ENCODE measurements at places on chromosomes 5 and 9.

DNA sequence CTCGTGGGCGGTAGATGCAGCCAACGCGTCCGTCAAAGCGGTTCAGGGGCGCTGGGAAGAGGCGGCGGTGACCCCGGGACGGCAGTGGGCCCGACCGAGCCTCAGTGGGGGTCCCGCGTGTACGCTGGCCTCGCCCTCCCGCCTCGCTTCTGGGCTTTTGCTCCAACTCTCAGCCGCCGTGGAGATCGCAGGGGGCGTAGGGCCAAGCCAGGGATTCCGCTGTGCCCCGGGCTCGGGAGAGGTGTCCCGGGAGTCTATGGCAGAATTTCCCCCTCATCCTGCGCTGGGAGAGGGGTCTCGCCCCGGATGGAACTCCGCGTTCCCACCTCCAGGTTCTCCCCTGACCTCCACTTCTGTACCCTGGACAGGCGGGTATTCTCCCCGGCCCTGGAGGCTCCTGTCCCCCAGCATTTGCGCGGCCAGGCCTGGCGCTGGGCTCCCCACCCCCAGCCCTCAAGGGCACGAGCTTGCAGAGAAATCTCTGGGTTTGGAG, 131.9 kb downstream of the MRPL36 start:
- DNase-seq, result no peak

GRCh38 chr9:113756476-113757192, 119.5 kb upstream of the ZNF618 start:
- no peak for DNase-seq

DNA sequence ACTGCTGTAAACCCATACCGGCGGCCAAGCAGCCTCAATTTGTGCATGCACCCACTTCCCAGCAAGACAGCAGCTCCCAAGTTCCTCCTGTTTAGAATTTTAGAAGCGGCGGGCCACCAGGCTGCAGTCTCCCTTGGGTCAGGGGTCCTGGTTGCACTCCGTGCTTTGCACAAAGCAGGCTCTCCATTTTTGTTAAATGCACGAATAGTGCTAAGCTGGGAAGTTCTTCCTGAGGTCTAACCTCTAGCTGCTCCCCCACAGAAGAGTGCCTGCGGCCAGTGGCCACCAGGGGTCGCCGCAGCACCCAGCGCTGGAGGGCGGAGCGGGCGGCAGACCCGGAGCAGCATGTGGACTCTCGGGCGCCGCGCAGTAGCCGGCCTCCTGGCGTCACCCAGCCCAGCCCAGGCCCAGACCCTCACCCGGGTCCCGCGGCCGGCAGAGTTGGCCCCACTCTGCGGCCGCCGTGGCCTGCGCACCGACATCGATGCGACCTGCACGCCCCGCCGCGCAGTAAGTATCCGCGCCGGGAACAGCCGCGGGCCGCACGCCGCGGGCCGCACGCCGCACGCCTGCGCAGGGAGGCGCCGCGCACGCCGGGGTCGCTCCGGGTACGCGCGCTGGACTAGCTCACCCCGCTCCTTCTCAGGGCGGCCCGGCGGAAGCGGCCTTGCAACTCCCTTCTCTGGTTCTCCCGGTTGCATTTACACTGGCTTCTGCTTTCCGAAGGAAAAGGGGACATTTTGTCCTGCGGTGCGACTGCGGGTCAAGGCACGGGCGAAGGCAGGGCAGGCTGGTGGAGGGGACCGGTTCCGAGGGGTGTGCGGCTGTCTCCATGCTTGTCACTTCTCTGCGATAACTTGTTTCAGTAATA, at the start of gene FXN:
Gene FXN, plus strand, starts transcription at position 315 of the 871 bp plus-strand sequence. Its CDS starts 31 bp downstream, at position 346.
- DNase-seq, result peak; percentile 90

- no peak for DNase-seq
These were observed 346.5 kb upstream of the MEF2C start for GRCh38 chr5:89229331-89230070.

DNA sequence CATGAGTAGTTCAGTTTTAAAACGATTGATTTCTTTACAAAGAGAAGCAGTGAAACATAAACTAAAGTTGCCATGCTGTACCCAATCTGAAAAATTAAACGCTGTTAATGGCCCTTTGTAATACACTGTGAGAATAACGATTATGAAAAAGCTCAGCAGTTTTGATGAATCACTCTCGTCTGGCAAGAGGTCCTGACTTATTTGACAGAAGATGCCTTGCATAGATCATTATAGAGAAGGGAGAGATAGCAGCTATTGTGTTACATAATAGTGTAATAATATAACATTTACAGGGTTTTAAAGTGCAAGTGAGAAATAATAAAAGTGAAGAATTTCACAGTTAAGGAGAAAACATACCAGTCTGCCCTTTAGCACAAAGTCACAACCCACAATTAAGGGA, 361.5 kb upstream of the CDH10 start:
- no peak for DNase-seq

DNA sequence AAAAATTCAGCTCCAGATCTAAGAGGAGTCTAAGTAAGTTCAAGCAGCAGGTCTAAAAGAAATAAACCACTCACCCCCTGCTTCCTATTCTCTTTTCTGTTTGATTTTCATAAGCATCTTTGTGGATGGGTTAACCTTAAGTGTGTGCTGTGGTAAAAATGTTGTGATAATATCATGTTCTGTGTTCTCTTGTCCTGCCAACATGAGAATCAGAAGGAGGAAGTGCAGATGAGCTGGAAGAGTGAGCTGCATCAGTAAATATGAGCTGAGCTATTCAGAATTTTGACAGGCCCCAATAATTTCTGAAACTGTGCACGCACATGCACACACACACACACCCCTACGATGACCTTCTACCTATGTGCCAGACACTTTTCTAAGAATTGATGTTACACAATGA, 186.5 kb upstream of the ANKRD55 start:
- DNase-seq, result no peak

- DNase-seq, result no peak
These were observed 336.5 kb upstream of the SEMA6A start for GRCh38 chr5:116911074-116911473.

- no peak for DNase-seq
These were observed 94.7 kb downstream of the RICTOR start for GRCh38 chr5:38979535-38979934.

GRCh38 chr5:87079219-87079618, 188.5 kb upstream of the RASA1 start:
- DNase-seq, result no peak
